ENCODE measurements at places on chromosomes 2 and 18.

DNA sequence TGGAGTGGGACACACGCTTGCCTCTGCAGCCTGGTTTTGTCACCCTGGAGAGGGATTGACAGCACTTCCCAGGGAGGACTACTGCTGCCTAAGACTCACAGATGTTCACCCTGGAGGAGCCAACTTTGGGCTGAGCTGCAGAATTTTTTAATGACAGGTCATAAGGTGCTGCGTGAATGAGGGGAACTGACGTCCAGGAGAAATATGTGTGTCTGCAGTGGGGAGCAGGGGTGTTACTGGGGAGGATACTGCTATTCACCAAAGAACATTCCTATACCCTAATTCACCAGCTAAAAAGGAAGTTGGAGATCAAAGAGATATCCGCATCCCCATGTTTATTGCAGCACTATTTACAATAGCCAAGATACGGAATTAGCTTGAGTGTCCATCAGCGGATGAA, 144.4 kb downstream of the MGAT5 start:
- no peak for DNase-seq

GRCh38 chr2:105321875-105322646, 7.5 kb downstream of the TGFBRAP1 start:
- DNase-seq: no peak

- DNase-seq: no peak
Observed at GRCh38 chr2:198731842-198732399, 725.8 kb downstream of the SATB2 start.

DNA sequence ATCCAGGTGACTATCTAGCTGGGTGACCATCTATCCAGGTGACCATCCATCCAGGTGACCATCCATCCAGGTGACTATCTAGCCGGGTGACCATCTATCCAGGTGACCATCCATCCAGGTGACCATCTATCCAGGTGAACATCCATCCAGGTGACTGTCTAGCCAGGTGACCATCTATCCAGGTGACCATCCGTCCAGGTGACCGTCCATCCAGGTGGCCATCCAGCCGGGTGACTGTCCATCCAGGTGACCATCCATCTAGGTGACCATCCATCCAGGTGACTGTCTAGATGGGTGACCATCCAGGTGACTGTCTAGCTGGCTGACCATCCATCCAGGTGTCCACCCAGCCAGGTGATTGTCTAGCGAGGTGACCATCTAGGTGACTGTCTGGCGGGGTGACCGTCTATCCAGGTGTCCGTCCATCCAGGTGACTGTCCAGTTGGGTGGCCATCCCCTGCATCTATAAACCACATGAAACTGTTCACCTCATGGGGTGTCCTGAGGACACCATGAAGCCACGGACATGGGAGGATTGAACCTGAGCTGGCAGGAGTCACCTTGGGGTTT, 305.3 kb downstream of the NDUFA10 start:
- DNase-seq: no peak

- no peak for DNase-seq
Observed at GRCh38 chr2:156156580-156156979, 175.9 kb downstream of the NR4A2 start.

GRCh38 chr2:173397539-173397938, 42.9 kb downstream of the CDCA7 start:
- DNase-seq: no peak

DNA sequence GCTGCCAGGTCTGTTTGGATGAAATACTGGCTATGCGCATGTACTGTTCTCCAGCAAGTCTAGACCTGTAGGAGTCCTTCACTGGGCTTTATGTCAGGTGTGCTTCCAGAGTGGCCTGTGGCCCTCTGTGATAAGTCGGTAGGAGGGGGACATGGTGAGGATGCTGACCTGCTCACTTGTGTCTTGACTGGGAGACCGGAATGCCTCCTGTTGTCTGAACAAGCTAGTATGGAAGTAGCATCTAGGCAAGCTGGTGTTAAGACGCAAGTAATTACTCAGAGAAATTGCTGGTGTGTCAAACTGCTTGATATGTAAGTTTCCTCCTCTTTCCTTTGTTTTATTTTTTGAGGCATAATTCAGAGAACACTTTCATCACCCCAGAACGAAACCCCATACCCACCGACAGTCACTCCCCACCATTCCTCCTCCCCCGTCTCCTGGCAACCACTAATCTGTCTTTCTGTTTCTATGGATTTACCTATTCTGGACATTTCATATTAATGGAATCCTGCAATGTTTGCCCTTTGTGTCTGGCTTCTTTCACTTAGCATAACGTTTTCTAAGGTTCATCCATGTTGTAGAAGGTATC, 76.4 kb downstream of the TMEM247 start:
- DNase-seq: no peak

- no peak for DNase-seq
Observed at GRCh38 chr2:25323042-25323514, 18.6 kb downstream of the DNMT3A start.

DNA sequence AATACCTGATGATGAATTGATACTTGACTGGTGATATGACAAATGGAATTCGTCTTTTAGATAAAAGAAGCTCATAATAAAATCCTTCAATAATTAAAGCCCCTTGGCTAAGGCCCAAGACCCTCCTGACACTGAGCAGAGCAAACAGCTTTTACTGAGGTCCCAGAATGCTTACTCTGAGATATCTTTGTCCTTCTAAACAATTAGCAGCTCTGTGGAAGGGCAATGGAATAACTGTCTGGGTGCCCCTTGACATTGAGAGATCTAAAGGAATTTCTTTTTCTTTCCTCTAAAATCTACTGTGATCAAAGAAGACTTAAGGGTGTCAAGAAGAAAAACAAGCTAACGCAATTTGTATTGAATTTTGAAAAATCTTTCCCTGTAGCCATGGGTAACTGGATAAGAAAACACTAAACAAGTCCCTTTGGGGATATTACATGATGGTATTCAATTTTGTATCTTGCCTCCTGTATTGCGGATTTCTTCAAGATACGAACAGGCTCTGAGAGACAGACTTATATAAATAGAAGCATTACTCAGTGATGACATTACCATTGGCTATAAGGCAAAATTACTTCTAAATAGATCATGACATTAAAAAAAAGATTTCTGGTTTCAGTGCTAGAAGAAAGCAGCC, 128.8 kb downstream of the MREG start:
- DNase-seq: no peak

DNA sequence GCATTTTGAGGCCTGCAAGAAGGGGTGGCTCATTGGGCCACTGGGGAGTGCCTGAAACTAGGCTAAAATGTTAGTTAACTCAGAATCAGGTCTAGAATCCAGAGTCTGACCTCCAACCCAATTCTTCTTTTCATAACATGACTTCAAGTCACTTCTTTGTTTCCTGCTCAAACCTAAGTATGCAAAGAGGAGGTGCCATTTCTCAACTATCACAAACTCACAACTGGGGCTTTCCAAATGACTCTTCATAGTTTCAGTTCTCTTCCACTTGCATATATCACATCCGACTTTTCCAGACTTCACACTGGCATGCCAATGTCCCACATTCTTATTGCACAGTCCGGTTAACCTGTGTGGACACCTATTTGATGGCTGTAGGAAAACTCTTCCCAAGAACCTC, 211.6 kb downstream of the TCF4 start:
- peak; percentile 84 for DNase-seq

DNA sequence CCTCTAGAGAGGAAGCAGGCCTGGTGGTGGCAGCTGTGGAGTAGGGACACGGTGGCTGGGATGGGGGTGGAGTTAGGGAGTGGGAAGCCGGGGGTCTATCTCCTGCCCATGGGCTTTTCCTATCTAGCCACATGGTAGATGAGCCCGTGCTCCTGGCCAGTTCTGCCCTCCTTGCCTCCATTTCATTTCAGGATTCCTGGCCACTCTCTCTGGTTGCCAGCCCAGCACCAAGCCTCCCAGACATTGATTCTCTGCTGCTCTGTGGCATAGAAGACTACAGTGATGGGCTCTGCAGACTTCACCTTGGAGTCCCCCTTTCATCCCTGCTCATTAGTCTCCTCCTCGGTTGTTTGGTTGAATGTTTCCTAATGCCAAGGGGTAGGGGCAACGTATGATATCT, 19.4 kb downstream of the SIX3 start:
- DNase-seq: no peak

All from inflammatory macrophage treated with lipopolysaccharide for 4 hours (primary cell).